GM12878 (cell line): ENCODE measurements at places on chromosomes 6 and 20. TPM values are rescaled to one million over a fixed set of nuclear protein-coding genes. Genes with fewer than 3 reads are reported as not detected.

GRCh38 chr6:41092421-41093140 lies 19.8 kb downstream of the NFYA start:
- no peak overlapping the region for H3K27ac ChIP-seq
- no peaks in the 10 kb centered on the region for H3K27me3 ChIP-seq
- no peak overlapping the region for H3K4me3 ChIP-seq
- no peaks in the 10 kb centered on the region for H3K4me1 ChIP-seq
- no peak for DNase-seq

- no peaks in the 10 kb centered on the region for H3K27me3 ChIP-seq
- DNase-seq: peak; percentile 27
- no peaks in the 10 kb centered on the region for H3K4me1 ChIP-seq
- no peak overlapping the region for H3K4me3 ChIP-seq
- H3K27ac ChIP-seq: no peak overlapping the region
Observed at GRCh38 chr6:162157167-162157870, 570.2 kb downstream of the PRKN start.

DNA sequence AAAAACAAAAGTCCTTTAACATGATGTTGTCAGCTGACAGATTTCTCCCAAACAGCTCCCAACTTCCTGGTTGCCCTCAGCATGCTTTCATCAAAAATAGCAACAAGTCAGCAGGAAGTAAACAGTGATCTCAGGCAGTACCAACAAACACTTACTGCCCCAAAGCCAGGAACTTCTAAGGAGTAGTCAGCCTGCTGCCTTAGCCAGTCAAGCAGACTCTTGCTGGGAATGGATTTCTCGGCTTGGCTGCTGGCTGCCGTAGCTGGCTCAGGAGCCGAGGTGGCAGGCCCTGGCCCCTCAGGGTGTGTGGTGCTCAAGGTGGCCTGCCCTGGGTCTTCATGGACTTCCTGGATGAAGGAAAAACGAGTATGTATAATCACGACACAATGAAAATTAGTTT lies 46.6 kb upstream of the EMILIN3 start:
- no peak for DNase-seq
- no peak overlapping the region for H3K27ac ChIP-seq
- no peaks in the 10 kb centered on the region for H3K27me3 ChIP-seq
- H3K4me3 ChIP-seq: no peak overlapping the region
- peaks cover 6% of the 10 kb centered on the region for H3K4me1 ChIP-seq

BEND6 gene
- 1.5 and 2.5 TPM in 2 replicates for total RNA-seq

GRCh38 chr20:52454660-52455059 lies 263.1 kb upstream of the ZFP64 start:
- H3K27me3 ChIP-seq: no peaks in the 10 kb centered on the region
- no peak for DNase-seq

- DNase-seq: no peak
- H3K27ac ChIP-seq: no peak overlapping the region
- no peak overlapping the region for H3K4me3 ChIP-seq
- H3K27me3 ChIP-seq: no peaks in the 10 kb centered on the region
Observed at GRCh38 chr6:37303891-37304503, 46.1 kb upstream of the TMEM217 start.
